ENCODE measurements at places on chromosomes 16 and 17.

DNA sequence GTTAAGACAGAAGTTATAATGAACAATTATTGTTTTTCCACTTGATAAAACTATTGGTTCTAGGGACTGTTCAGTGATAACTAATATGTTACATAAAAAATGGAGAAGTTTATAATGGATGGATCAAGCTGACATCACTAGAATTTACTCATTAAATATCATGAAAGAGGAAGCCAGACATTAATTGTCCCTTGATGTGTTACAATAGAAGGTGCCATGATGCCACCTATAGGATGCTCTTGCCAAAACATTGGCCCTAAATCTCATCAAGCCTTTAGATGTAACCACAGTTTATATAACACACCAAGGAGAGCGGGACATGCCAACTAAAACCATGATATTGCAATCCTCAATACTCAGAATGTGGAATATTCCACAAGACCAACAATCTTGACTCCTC is 147.9 kb upstream of the MON1B start:
- DNase-seq: peak; percentile 8

- DNase-seq: no peak
Measured at GRCh38 chr17:73941919-73942530, 261.5 kb upstream of the RPL38 start.

- no peak for DNase-seq
Measured at GRCh38 chr17:75077496-75078283, 10.1 kb upstream of the SLC16A5 start.

DNA sequence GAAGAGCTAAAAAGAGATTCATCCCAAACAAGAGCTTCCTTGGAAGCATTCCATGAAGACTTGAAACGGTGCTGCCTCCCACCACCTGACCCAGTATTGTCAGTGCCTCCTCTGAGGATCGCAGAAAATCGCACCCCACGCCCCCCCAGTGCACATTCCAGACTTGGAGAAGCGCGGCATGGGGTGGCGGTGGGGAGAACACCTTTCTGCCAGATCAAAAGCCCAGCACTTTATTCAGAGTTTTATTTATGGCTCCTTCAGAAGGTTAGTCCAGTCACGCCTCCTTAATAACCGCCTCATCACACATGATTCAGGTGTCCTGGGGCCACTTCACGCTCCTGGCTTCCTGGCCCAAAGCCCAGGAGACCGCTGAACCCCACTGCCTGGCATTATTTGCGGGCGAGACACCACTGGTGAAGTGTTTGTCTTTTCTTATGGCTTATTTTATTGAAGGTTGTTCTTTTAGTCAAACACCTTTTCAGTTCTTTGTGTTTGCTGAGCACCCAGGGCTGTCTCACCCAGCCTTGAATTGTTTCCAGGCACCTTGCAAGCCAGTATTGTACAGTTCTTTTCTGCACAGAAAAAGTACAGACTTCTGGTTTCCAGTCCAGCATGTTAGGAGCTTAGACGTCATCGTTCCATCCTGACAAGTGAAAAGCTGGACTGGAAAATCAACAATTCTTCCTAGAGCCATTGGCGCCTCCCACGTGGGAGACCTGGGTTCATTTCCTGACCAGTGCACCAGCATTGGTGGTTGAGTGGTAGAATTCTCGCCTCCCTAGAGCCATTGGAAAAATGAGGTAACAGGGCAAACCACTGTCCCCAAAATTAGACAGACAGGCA is 79.6 kb upstream of the CACNG5 start:
- DNase-seq: no peak
